ENCODE measurements at places on chromosomes 13 and 19. TPM values are rescaled to one million over a fixed set of nuclear protein-coding genes. Genes with fewer than 3 reads are reported as not detected.
A peak's percentile ranks its signal among the peaks of the same experiment; 100 is the strongest.

- DNase-seq: no peak
Observed at GRCh38 chr13:30138511-30138910, 168.8 kb downstream of the KATNAL1 start.

- DNase-seq: peak; percentile 94
Observed at GRCh38 chr19:18156841-18157464, 4.0 kb downstream of the PIK3R2 start.

GRCh38 chr13:98233127-98233526, 56.1 kb upstream of the RNF113B start:
- DNase-seq: no peak

GRCh38 chr13:46578590-46578975, 25.6 kb downstream of the LRCH1 start:
- DNase-seq: no peak

DNA sequence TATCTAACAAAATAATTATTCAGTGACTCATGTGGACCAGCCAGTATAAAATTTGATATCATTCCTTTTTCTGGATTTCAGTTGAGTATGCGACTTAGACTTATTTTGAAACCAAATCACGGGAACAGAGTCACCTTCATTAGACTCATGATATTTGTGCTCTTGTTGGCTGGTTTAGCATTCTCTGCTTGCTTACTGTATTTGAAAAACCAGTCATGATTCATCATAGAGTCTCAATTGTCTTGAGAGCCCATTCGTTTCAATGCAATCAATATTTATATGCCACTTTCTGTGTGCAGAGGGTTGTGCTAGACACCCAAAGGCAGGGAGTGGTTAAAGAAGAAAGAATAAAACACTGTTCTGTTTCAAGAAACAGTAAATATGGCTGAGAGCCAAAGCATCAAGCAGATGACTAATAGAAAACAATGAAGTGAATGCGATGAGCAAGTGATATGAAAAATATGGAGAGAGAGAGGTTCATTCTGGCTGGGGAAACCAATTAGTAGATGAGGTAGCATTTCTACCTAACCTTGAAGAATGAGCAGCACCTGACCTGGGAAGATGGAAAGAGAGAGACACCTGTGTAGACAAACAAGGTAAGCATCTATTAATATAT, 99.6 kb upstream of the MBNL2 start:
- peak; percentile 21 for DNase-seq

GRCh38 chr13:47555235-47555634, 445.8 kb downstream of the SUCLA2 start:
- DNase-seq: no peak

DNA sequence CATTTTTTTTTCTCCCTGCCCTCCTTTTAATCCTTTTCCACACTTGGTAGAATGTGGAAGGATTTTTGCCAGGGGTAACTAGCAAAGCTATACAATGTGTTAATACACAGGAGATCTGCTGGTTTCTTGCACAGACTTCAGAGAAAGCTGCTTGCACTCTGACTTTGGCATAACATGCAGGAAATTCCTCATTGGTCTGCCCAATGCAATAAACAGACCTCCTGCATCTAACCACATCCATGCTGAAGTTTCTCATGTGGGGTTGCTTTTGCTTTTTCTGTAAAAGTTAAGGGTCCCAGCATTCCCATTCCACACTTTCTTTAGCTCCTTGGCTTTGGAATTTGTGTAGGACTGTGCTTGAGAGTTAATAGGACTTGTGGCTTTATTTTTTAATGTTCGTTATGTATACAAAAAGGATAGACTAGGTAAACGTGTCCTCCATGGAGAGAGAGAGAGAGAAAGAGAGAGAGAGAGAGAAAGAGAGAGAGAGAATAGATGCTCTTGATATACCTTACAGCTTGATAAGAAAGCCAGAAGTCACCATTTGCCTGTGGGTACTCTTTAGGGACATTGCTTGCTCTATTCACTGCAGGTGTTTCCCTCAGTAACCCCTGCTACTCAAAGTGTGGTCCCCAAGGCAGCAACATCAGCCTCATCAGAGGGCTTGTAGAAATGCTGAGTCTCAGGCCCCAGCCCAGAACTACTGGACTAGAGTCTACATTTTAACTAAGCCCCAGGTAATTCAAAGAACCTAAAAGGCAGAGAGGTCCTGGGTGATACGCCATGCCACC, 170.5 kb downstream of the SHISA2 start:
- DNase-seq: peak; percentile 48

GRCh38 chr13:28658539-28658795, 463 bp upstream of the POMP start:
- DNase-seq: no peak

DNA sequence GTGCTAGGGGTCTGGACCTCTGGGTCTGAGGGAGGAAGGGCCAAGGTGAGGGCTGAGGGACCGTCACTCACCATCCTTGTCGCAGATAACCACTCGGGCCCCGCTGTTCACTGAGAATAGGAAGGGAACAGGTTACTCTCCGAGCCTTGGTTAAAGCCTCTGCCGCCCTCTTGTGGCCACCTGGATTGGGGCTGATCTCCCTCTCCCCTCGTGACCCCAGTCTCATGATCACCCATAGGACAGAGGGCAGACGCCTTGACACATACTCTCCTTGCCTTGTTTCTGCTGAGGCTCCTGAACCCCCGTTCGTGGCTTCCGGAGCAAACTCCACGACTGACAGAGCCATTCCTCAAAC, 580 bp downstream of the HSD17B14 start:
- peak; percentile 85 for DNase-seq

DNA sequence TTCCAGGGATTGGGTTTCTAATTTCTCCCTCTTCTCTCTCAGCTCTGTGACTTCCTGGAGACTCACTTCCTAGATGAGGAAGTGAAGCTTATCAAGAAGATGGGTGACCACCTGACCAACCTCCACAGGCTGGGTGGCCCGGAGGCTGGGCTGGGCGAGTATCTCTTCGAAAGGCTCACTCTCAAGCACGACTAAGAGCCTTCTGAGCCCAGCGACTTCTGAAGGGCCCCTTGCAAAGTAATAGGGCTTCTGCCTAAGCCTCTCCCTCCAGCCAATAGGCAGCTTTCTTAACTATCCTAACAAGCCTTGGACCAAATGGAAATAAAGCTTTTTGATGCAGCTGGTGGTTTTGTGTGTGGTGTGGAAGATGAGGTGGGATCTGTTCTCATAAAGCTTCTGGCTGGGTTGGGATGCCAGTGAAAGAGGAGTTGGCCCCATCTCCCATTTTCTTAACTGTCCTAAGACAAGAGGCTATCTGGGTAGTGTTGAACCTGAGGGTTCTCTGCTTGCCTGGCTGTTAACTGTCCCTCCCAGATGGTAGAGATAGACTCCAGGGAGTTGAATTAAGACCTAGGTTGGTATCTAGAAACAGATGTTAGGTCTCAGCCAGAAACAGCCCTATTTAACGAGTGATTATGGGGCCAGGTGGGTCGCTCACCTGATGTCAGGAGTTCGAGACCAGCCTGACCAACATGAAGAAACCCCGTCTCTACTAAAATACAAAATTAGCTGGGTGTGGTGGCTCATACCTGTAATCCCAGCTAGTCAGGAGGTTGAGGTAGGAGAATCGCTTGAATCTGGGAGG, 1.6 kb downstream of the FTL start:
- no peak for DNase-seq

DNA sequence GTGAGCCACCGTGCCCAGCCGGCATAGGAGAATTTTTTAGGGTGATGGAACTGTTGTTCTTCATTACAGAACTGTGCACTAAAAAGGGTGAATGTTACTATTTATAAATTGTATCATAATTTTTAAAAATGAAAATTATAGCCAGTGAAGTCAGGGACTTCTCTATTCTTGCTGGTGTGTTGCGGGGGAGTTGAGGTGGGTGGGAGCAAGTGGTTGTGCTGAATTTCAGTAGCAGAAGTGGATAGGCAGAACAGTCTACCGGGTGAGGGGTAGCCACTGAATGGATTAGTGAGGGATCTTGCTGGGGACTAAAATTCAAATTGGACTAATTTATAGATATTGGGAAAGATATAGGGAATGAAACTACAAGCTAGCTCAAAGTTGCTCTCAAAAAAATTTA, 74.0 kb downstream of the CAB39L start:
- no peak for DNase-seq

DNA sequence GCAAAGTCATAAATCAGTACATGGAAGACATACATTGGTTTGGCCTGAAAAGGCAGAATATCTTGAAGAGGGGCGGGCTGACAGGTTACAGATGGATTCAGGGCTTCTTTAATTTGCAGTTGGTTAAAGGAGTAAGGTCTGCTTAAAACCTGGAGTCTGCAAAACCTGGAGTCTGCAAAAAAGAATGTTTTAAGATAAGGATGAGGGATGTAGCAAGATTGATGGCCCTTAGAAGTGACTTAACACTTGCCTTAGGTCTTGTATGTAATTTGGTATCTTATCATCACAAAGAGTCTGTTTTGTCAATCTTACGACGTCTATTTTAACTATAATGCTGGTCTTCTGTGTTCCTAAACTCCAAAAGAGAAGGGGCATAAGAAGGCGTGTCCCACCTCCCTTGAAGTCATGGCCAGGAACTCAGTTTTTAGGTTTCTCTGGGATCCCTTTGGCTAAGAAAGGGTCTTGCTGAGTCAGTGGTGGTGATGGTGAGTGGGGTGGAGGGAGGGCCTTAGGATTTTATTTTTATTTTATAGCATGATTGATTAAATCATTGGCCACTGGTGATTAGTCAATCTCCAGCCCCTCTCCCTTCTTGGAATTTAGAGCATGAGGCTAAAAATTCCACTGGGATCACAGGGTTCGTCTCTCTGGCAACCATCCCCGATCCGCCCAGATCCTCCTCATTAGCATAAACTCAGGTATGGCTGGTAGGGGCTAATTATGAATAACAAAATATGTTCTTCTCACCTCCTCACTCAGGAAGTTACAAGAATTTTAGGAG, 10.1 kb upstream of the HAS1 start:
- DNase-seq: no peak

DNA sequence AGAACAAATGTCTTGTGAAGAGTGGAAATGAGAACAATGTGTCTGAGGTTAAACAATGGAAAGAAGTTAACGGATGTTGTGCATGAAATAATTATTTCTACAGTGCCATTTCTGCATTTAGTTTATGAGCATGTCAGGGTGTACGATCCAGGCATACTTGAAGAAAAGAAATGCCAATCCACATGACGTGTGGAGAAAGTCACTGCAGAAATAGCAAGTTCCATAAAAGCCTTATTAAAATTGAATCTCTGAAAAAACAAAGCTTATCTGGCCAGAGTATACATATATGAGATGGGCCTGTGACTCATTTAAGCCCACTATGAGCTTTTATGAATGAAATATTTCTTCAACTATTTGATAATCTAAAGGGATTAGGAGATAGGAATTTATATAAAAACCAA, 426.1 kb downstream of the EFNB2 start:
- no peak for DNase-seq

GRCh38 chr13:113053376-113053775, 52.2 kb upstream of the F7 start:
- DNase-seq: no peak

GRCh38 chr19:16525751-16526481, 16.3 kb downstream of the CHERP start:
- DNase-seq: no peak

DNA sequence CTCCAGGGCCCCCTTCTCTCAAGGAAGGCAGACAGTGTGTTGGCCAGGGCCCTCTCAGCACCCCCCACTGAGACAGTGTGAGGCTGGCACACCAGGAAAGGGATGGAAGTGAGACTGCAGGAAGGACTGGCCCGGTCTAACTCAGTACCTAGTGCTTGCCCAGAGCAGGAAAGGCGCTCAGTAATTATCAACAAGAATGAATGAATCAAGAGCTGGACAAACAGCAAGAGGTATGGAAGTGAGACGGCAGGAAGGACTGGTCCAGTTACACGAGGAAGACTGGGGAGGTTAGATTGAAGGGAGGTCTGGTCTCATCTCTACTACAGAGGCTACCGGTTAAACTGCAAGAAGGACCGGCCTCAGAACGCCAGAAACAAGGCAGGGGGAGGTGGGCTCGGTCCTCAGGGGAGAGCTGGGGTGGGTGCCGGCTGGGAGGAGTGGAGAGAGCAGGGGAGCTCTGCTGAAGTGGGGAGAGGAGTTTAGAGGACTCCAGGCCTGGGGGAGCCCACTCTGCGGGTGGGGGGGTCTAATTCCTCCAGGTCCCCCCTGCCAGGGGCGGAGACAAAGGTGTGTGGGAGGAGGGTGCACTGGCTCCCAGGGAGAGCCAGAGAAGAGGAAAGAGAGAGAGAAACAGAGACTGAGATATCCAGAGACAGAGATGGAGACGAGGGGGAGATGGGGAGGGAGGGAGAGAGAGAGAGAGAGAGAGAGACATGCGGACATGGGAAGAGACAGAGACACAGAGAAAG, 1.1 kb downstream of the SLC8A2 start:
- DNase-seq: no peak

GRCh38 chr13:41017817-41018601, 1.1 kb downstream of the ELF1 start:
- DNase-seq: peak; percentile 6

GRCh38 chr13:25690582-25690981, 318.8 kb downstream of the ATP8A2 start:
- DNase-seq: no peak

DNA sequence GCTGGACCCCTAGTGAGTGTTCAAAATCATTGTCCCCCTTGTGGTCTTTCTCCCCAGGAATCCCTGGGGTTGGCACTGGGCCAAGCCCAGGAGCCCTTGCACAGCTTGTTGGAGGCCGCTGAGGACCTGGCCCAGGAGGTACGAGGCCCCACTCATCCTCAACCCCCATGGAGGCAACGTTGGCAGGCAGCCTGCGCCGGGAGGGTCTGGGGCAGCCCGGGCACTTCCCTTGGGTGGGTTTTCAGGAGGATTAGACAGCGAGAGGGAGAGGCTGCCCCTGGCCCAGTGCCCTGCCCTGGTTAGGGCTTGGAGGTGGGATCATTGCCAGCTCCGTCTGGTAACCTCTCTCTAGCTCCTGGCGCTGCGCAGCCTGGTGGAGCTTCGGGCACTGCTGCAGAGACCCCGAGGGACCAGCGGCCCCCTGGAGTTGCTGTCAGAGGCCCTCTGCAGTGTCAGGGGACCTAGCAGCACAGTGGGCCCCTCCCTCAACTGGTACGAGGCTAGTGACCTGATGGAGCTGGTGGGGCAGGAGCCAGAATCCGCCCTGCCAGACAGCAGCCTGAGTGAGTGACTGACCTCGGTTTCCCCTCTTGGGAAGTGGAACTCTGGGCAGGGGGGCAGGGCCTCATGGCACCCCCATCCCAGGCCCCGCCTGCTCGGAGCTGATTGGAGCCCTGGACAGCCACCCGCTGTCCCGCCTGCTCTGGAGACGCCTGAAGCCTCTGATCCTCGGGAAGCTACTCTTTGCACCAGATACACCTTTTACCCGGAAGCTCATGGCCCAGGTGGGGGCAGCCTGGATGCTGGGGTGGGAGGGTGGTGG, 3.0 kb downstream of the ABCA7 start:
- DNase-seq: no peak

GRCh38 chr13:106650690-106651205, 82.8 kb upstream of the ARGLU1 start:
- peak; percentile 85 for DNase-seq

Gene VMAC
- total RNA-seq: 3.1 TPM

Gene C19orf73
- total RNA-seq: 0.80 TPM

Gene MAG
- total RNA-seq: 0.43 TPM

Gene ZGLP1
- total RNA-seq: 0.18 TPM

Gene CRLF1
- 35.4 TPM for total RNA-seq

Gene TEX26
- not detected for total RNA-seq

Gene KLK3
- not detected for total RNA-seq

Gene TJP3
- total RNA-seq: 1.5 TPM

Gene NECTIN2
- total RNA-seq: 42.0 TPM
